ENCODE measurements at places on chromosomes 4 and X.
A peak's percentile ranks its signal among the peaks of the same experiment; 100 is the strongest.

- DNase-seq = no peak
These were observed 14.1 kb upstream of the CNOT6L start for GRCh38 chr4:77833126-77833724.

GRCh38 chr4:117527601-117528000 lies 442.2 kb upstream of the TRAM1L1 start:
- no peak for DNase-seq

DNA sequence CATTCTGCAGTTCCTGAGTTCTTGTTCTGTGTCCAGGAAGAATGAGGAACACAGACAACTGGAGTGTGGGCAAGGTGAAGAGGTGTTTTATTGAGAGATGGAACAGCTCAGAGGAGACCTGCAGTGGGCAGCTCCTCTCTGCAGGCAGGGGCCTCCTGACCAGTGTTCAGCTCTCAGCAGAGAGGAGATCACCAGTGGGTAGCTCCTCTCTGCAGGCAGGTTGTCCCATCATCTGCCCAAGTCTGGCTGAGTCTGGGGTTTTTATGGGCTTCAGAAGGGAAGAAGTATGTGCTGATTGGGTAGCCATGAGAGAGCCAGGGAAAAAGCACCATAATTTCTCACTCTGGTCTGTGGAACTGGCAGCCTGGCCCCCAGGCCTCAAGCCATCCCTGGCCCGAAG lies 56.0 kb upstream of the RASGEF1B start:
- no peak for DNase-seq

GRCh38 chr4:128658214-128658631 lies 151.3 kb upstream of the JADE1 start:
- no peak for DNase-seq

GRCh38 chr4:38673130-38673978 lies 9.4 kb downstream of the KLF3 start:
- no peak for DNase-seq

DNA sequence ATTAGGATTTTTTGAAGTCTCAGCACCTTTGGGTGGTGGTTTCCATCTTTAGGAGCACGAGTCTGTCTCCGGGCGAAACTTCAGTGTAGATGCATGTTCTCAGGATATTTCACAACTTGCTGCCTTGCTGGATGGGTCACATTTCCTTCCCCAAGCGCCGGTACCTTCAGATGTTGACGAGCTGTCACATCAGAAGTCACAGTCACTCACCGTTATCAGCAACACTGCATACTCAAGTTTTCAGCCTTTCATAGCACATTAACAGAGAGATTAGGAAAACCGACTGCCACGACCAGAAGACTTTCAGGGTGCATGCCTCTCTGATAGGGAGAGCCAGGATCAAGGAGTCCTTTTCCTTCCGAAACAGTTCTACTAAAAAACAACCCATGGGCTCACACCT lies 77.8 kb downstream of the SHROOM2 start:
- DNase-seq = no peak

- DNase-seq = no peak
These were observed 108.3 kb upstream of the KLHL4 start for GRCh38 chrX:87409113-87409841.

GRCh38 chrX:151987108-151987507 lies 12.6 kb upstream of the GABRE start:
- DNase-seq = no peak

GRCh38 chr4:21780148-21780547 lies 168.4 kb downstream of the KCNIP4 start:
- DNase-seq = no peak

- DNase-seq = no peak
These were observed 83.2 kb downstream of the RBM47 start for GRCh38 chr4:40546506-40546905.

DNA sequence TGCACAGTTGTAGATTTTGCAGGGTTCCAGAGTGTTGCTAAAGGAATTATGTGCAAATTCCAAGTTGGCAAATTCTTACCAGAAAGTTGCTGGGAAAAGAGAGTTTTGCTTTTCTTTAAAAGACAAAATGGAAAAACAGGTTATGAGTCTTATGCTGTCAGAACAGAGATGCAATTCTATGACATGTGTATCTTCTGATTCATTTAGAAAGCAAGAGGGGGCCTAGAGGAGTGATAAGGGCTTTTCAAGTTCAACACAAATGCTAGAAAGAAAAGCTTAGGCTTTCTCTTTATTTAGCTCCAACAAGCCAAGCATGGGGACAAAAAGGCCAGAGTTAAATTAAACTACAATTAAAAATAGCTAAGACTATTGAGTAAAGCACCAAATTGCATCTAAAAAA lies 72.4 kb upstream of the GATB start:
- DNase-seq = no peak

DNA sequence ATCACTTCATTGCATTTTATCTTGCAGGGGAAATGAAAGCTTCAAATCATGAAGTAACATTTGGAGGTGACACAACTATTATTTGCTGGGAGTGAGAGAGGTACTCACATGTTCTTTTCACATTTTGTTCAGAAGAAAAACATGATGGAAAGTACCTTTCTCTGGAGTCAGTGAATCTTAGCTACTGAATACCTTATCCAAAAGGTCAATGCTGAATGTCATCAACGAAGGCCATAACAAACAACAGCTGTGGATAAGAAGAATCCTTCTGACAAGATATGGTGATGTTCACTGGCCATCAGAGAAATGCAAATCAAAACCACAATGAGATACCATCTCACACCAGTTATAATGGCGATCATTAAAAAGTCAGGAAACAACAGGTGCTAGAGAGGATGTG lies 36.5 kb upstream of the NUDT10 start:
- DNase-seq = no peak

DNA sequence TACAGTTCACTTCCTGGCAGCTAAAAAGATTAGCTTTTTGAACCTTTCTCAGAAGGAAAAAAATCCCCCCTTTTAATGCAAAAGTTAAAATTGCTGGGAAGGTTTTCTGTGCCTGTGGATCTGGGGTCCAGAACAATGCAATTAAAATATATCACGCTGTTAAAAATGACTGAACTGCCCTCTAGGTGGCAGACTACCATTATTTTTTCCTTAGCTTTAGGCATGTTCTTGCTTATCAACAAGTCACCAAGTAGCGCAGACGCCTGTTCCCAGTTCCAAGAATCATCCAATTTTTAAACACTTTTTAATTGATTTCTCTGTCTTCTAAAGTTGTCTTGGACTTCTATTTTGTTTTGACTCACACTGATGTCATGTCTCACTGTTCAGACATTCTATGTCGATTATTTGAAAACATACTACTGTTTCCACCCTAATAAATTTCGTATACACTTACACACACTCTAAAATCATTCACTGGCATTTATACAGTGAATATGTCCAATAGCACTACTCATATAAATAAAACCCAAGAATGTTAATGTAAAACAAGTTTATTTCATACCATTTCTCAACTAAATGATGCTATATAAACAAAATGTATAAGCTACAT lies 661.6 kb downstream of the RAPGEF2 start:
- DNase-seq = peak; percentile 50

GRCh38 chr4:153418121-153418520 lies 48.0 kb upstream of the TMEM131L start:
- no peak for DNase-seq

DNA sequence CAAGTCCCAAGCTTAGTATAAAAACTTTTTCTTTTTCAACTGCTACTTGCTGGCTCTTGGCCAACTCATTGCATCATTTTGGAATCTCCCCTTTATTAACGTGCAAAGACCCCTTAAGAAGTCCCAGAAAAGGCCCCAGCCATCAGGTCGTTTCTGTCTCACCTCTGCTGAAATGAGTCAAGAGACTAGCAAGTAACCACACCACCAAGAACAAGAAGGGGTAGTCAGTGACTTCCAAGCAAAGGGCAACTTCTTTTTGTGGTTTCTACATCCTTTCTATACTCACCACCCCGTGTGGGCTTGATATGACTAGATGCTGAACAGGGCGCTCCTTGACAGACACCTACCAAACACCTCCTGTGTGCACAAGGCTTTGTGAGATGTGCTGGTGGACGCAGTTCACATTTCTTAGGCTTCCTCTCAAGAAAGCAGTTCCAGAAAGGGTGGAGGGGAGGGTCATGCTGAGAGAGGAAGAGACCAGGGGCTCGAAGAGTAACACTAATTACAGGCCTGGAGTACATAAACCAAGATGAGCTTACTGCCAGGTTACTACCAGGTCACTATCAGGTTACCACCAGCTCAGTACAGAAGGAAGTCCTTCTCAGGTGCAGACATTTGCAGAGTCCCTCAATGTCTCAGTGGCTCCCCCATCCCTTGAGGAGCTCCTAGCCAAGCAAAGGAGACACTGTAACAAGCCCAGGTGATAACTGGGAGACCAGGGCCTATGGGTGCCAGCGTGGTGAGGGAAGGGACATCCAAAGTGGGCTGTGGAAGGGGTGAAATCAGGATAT lies 19.3 kb downstream of the JAKMIP1 start:
- DNase-seq = peak; percentile 89

DNA sequence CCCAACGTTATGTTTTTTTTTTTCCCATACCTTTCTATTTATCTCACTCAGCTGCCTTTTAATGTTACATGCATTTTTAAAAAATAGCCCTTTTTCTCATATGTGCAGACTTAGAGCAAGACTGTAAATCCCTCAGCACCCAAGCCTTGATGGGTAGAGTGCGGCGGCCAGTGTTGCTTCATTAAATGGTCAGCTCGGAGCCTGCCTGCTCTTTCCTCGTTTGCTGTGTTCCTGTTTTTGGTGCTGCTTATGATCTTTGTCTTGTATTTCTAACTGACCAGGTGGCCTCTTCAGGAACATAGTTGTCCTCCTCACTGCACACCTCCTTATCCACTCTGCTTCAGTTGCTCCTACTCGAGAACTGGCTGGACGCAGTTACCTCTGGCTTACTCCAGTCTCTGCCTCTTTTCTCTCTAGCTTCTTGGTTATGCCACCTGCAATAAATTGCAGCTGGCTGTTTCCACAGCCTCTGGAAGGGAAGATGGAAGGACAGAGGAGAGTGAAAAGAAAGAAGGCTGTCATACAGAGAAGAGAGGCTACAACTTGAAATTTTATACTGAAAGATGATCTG lies 10.7 kb downstream of the RBPJ start:
- DNase-seq = no peak

GRCh38 chr4:129748991-129749390 lies 653.0 kb downstream of the C4orf33 start:
- DNase-seq = no peak

DNA sequence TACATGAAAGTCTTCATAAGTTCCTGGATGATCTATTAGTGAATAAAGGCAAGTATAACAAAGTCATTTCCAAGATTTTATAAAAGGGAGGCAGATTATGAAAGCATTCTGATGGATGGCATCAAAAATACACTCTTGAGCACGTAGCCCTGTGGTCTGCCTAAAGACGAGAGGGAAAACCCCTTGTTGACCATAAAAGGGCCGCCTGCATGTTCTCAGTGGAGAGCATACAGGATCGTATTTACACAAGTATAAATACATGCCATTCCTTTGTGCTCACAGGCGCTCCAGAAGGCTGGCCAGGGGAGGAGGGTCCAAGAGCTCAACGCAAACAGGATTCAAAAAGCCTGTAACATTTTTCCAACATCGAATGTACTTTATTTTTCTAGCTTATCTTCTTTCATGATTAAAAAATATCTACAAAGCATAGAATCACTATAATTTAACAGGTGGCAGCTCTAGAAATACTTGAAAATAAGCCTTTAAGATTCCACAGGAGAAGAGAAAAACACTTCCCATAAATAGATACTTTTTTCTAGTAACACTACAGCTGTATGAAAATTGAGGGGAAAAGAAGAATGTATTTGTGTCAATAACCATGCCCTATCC lies 29.6 kb downstream of the PDGFC start:
- DNase-seq = no peak

GRCh38 chrX:66110112-66110511 lies 53.9 kb upstream of the HEPH start:
- peak; percentile 27 for DNase-seq

DNA sequence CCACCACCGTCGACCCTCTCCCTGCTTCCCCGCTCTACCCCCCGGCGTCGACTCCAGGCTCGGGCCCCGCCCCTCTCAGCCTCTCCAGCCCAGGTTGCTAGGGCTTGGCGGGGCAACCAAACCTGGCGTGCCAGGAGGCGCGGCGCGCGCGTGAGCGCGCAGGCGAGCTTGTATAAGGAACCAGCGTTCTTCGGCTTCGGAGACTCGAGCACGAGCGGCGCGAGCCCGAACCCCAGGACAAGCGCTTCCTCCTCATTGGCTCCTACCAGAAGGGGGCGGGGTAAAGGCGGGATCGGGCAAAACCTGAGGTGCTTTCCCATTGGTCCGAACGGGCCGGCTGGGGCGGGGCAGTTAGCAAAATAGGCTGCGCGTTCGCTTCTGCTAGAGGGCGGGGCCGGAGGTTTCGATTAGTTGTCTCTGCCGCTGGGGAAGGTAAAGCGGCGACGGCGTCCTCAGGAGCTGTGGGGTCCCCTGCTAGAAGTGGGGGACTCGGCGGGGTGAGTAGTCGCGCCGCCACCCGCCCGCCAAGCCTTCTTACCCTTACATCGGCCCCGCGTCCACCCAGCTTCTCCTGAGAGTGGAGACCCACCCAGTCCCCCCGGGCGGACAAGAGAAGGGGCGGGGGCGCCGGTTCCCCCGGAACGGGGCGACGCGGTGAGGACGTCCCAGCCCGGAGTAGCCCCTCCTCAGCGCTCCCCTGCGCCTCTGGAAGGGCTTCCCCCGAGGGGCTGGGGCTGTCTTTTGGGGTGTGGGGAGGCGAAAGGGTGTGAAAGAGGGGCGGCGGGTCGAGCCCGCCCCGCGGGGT lies at the start of gene CDKL5:
Gene CDKL5 (plus strand): TSS at position 410 of the 805 bp plus-strand sequence. CDS start 81,489 bp downstream, outside the sequence.
- DNase-seq = peak; percentile 94

DNA sequence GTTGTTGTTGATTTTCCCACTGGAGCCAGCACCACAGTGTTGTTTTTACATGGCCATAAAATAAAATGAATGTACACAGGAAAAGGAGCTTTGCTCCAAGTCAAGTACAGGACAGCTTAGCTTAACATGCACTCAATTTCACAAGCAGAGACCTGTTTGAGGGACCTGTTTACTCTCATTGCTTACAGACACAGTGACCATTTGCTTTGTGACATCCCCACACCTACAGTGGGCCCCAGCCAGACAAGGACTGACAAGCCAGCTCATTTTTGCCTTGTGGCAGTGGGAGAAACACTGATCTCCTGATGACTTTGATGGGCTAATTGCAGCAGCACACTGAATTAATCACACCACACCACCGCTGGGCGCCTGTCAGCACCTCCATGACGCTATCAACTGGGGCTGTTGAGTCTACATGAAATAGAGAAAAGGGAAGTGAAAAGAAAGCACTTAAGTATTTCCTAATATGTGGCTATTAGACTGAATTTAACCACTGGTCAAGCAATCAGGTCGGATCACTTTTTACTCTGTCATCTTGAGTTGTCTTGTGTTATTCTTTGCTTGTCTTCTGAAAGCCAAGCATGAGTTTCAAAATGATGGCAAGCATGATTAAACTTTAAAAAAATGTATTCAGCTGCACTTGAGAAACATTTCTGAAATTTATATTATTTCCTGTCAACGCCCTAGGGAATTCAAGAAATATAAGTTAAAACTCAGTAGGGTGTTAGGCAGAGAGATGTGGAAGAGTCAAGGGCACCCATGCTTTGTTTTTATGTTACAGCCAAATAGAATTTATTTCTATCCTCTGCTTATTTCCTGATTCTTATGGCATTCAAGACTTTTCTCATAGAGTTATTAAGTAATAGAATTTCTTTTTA lies 557.7 kb downstream of the RAB28 start:
- no peak for DNase-seq
